Effector memory CD8-positive, alpha-beta T cell (primary cell): ENCODE measurements at places on chromosomes 6 and 20.

GRCh38 chr6:46302176-46302575 lies 131.4 kb upstream of the ENPP5 start:
- no peak for DNase-seq

DNA sequence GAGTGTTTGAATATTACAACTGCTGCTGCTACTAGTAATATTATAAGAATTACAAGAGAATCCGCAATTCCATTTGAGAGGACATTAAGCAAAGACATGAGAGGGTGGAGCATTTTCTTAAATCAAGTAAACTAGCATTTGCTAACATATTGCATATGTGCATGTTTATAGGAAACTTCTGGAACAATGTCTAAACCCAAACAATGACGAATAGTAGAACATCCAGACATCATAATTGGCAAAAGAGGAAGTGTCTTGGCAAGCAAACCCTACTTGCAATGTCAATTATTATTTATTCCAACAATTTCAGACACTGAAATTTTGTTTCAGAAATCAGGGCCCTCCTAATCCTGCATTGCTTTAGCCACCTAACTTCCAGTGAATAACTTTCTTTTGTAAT lies 1155.3 kb upstream of the GJE1 start:
- DNase-seq, result no peak

DNA sequence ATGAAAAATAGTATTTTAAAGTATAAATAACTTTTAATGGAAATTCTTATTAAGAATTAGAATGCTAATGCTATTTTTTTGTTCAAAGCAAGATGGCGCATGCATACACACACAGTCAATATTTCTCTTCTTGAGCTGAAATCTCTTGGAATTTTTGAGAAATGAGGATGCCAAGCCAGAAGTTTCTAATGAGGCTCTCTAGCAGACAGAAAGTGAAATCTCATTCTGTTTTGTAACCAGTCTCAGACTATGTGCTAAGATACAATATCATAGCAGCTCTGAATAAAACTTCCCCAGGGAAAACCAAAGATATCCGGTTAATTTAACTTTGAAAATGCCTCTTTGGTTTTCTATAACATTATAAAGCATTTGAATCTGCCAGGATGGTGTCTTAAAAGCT lies 97.2 kb upstream of the HDAC2 start:
- DNase-seq, result no peak

GRCh38 chr6:110512991-110513390 lies 36.6 kb upstream of the SLC22A16 start:
- DNase-seq, result no peak

DNA sequence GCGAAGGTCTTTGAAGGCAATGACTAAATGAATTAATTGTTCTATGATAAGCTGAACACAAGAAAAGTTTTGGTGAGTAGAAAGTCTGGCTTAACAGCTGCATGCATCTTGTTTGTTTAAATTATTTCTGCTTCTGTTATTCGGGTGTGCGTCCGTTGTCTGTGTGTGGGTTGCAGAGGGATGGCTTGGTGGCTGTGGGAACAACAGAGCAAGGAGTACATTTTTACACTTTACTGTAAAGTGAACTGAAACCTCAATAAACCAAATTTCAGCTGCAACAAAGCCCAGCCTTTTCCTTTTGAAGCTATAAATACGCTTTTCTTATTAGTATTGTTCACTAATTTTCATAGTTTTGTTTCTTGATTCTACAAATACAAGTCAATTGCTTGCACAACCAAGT lies 3.5 kb upstream of the LAMP5 start:
- DNase-seq, result no peak

GRCh38 chr6:33716890-33717632 lies 5.6 kb upstream of the UQCC2 start:
- no peak for DNase-seq

- DNase-seq, result no peak
Measured at GRCh38 chr6:147716434-147716833, 207.9 kb downstream of the SAMD5 start.

GRCh38 chr6:6665555-6666243 lies 77.2 kb downstream of the LY86 start:
- no peak for DNase-seq

- DNase-seq, result no peak
Measured at GRCh38 chr20:50320901-50321796, 130.5 kb downstream of the CEBPB start.

- DNase-seq, result no peak
Measured at GRCh38 chr6:33411632-33412005, 805 bp downstream of the PHF1 start.

- no peak for DNase-seq
Measured at GRCh38 chr6:129191235-129191634, 308.3 kb downstream of the LAMA2 start.

DNA sequence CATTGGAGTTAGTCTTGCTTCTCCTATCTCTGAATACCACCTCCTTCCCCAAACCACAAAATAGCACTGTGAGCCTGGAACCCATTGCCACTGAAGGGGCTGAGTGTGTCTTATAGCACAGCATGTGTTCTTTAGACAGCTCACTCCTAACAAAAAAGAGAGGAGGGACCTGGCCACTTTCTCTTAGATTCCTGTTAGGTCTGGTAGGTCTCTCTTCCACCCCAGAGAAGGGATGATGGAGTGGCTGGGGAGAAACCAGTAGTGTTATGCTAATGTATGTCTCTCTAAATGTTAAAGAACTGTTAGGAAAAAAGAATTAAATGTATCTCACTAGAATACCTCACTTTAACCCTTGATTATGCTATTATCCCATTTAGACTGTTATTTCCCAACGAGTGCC lies 340.3 kb downstream of the EPHA7 start:
- no peak for DNase-seq
